ENCODE measurements at places on chromosomes 7 and 10. TPM values are rescaled to one million over a fixed set of nuclear protein-coding genes. Genes with fewer than 3 reads are reported as not detected.

GRCh38 chr7:12957487-12957886, 270.1 kb downstream of the ARL4A start:
- DNase-seq, result no peak

- no peak for DNase-seq
Measured at GRCh38 chr10:70233939-70234300, 691 bp upstream of the PPA1 start.

GRCh38 chr10:29826221-29826620, 191.4 kb upstream of the SVIL start:
- no peak for DNase-seq

- no peak for DNase-seq
Measured at GRCh38 chr10:132997517-132998265, 55.3 kb upstream of the CFAP46 start.

DNA sequence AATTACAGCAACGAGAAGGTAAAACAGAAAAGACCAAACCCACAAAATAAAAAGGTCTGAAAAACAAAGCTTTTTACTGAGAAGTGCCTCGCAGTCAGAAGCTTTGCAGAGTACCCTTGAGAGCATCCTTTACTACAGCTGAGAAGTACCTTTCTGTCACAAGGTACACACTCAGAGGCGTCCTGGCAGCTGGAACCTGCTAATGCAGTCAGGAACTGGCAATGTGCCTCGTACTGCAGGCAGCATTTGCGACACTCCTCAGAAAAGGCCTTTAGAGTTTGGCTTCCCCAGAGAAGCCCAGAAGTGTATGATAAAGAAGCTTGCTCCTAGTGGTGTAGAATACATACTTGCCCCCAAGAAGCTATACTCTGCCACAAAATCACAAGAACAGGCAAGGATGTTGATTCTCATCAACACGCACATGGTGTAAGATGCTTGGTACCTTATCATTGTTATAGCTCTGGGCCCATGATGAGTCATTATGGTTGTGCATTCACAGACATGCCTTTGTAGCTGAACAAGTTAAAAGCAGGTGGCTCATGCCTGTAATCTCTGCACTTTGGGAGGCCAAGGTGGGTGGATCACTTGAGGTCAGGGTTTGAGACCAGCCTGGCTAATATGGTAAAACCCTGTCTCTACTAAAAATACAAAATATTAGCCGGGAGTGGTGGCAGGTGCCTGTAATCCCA, 2.0 kb upstream of the GTPBP4 start:
- DNase-seq, result peak; percentile 79

DNA sequence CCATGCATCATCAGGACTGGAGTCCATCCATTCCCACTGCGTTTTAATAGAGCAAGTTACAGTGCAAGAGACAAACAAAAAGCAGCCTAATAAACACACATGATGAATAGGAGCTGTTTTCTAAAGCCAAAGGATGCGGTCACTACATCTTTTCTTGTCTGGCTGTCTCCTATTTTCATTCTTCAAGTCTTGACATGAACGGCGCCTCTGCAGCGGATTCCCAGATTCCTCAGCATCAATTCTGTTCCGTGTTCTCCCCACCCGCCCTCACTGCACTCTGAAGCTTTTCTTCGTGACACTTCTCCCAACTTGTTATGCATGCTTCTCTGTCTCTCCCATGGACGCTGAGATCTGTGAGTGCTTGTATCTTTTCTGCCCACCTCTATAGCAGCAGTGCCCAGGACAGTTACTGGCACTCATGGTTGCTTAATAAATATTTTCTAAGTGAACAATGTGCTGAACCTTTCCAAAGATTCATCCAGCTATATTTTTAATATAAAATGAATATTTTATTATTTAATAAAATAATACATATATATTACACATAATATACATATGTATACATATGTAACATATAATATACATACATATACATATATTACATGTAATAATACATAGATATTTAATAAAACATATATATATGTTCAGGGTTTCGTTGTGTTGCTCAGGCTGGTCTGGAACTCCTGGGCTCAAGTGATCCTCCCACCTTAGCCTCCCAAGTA, 242.9 kb downstream of the ABCA13 start:
- no peak for DNase-seq

DNA sequence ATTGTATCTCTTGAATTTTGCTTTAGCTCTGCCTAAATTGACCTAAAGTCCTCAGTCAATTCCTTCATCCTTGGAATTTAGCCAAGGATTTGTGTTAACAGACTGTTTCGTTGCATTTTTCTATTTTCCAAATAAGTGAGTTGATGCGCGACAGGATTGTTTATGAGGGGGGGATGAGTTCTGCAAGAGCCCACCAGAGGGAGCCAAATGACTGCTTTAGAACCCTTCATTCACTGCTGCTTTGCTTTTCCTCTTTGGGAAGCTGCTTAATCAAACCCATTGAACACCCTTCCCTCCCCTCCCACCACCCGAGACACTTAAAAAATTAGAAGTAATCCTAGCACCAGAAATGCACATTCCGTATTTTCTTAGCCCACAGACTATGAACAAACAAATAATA, 33.7 kb upstream of the PTF1A start:
- DNase-seq, result peak; percentile 58

GRCh38 chr10:5071411-5072198, 22.6 kb upstream of the AKR1C3 start:
- DNase-seq, result peak; percentile 63

DNA sequence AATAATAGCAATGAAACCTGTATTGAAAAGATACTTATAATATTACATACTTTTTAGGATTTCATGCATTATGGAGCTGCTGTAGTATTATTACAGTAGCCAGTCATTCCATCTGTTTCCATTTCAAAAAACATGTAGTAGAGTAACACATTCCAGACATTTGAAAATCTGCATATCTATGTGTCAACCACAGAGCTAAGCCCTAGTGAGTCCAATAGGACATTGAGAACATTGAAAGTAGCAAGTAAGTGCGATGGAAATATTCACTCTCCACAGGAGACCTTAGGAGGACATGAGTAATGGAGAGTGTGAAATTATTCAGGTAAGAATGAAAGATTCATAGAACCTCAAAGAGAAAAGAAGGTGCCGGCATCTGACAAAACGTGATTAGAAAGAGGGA, 15.3 kb downstream of the NSMCE4A start:
- DNase-seq, result no peak

DNA sequence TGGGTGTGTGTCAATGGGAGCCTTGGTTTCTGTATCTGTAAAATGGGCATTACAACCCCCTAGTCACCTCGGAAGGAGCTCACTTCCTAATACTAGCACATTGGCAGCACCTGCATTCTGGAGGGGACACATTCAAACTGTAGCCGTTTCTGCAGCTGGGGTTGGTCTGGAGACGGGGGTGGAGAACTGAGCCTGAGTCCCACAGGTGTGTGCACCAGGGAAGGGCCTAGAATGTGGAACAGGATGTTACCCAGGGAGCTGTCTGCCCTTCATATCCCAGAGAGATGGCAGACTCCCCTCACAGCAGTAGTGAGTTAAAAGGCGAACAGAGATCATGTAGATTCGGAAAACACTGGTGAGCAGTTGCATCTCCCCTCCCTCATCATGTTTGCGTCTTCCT, 272.8 kb upstream of the ZNF32 start:
- no peak for DNase-seq

- no peak for DNase-seq
Measured at GRCh38 chr7:82615527-82615926, 171.9 kb upstream of the CACNA2D1 start.

DNA sequence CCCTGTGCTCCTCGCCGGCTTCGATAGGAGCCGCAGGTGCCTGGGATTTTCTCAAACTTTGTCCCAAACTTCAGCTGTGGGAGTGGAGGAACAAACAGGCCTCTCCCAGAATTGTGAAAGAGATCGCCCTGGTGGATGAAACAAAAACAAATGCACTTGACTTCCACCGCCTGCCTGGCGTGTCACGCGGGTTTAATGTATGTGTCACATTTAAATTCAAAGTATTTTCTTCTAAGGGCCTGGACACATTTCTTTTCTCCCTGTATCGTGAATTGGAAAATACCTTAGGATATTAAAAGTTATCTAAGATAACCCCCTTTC, 694 bp upstream of the WASL start:
- peak; percentile 67 for DNase-seq

GRCh38 chr7:100467638-100468373, 3.7 kb upstream of the SPACDR start:
- no peak for DNase-seq

GRCh38 chr10:77925410-77925794, 1.2 kb downstream of the DLG5 start:
- peak; percentile 45 for DNase-seq

GRCh38 chr7:46072722-46073121, 151.7 kb upstream of the IGFBP3 start:
- no peak for DNase-seq

DNA sequence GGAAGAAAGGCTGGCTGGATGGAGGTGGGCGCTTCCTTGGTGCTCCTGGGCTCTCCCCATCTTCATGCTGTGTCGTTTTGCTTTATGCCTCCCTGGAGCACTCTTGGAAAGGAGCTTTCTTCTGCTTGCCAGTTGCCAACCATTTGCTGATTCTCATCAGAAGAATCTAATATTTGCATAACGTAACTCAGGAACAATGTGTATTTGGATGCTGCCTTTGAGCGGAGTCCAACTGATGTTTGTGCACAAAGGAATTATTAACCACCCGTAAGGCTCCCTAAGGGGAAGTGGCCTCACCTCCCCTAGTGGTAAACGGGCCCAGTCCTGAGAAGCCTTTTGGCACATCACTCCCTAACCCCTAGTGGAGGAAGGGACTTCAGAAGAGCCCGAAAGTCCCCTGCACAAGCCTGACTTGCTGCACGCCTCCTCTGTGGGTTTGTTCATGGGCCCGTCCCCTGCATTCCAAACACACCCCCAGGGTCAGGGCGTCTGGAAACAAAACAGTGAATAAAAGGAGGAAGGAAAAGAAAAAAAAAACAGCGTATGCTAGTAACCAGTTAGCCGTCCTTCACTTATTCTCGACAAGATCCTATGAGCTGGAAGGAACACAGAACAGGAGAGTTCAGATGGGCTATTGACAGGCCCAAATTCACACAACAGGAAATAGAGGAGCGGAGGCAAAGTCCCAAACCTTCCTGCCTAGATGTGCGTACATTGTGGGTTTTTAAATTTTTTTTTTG, 602.2 kb downstream of the LRMDA start:
- DNase-seq, result peak; percentile 5

- DNase-seq, result no peak
Measured at GRCh38 chr10:48282829-48283228, 8.3 kb upstream of the FRMPD2 start.

DNA sequence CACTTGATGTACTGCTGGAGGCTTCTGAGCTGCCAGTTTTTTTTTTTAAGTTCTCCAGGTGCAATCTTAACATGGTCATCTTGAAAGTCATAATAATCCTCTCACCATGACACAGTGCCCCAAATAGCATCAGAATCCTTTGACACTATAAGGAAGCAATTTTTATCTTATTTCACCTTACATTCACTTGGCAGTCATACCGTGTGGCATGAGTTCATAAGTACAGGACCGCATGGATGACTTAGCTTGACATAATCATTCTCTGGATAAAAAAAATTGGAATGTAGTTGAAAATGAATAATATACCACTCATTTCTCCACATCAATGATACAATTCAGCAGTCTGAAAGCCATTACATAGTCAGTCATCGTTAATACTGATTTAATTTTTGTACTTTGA, 25.6 kb upstream of the TMEM196 start:
- DNase-seq, result no peak

DNA sequence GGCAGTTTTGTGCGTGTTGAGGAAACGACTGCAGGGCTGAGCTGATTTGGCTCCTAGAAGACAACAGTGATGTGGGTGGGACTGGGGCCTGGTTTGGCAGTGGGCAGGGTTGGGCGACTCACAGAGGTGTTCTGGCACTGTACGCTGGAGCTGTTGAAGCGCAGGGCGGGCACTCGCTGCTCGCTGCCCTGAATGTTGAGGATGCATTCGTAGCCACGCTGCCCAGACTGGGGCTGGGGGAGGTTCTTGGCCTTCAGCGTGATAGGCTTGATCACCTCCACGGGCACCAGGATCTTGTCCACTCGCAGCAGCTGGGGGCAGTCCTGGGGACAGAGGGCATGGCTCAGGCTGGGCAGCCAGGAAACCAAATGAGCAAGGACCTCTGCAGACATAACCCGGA, 365.4 kb downstream of the PLXNA4 start:
- DNase-seq, result no peak

DNA sequence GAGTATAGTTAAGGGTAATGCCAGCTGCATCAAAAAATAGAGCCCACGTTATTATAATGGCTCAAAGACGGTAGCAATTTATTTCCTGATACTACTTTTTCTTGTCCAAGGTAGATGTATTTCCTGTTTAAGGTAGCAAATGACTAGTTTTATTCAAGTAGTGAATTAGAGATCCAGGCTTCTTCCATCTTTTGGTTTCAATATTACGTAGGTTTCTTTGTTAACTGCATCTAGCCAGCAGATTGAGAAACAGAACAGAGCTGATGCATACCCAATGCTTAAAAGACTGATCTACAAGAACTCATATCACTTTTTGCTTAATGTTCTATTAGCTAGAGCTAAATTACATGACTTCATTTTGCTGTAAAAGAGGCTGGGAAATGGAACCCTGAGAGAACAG, 992.1 kb downstream of the NRG3 start:
- DNase-seq, result no peak

GRCh38 chr10:102407425-102408130, 11.0 kb downstream of the PSD start:
- no peak for DNase-seq

GRCh38 chr7:98203964-98204605, 7.2 kb upstream of the BHLHA15 start:
- no peak for DNase-seq

GRCh38 chr7:69652947-69653701, 54.8 kb downstream of the AUTS2 start:
- no peak for DNase-seq

DNA sequence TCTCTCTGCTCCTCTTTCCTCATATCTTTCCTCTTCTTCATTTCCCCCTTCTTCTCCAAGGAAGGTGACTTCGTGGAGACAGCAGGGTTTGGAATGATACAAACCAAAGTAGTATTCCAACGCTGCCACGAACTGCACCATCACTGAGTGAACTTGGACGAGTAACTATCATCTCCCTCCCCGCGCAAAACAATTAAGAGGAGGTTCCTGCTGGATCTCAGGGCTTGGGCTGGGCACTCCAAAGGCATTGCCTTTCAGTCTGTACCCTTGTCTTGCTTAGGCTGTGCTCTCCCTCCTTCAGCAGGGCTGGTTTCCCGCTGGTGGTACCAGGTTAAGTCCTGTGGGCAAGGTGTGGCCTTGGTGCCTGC, 790 bp upstream of the PITX3 start:
- DNase-seq, result no peak

GRCh38 chr7:17523813-17524739, 225.6 kb downstream of the AHR start:
- DNase-seq, result peak; percentile 63

The C10orf62 gene
- not detected for total RNA-seq

The GPNMB gene
- total RNA-seq, result under 0.01 TPM

The SYNPO2L gene
- 0.18 TPM for total RNA-seq

The GNAT3 gene
- not detected for total RNA-seq

The CDC14C gene
- under 0.01 TPM for total RNA-seq

The JAKMIP3 gene
- total RNA-seq, result under 0.01 TPM

The GIMAP5 gene
- total RNA-seq, result not detected

The MYH16 gene
- 0.18 TPM for total RNA-seq

The C7orf33 gene
- total RNA-seq, result not detected

The RARRES2 gene
- total RNA-seq, result not detected

The ZNF365 gene
- total RNA-seq, result 2.5 TPM

The SLC16A12 gene
- 1.6 TPM for total RNA-seq

Measured in IMR-90 (cell line).